ENCODE measurements at places on chromosomes 6 and 20.

DNA sequence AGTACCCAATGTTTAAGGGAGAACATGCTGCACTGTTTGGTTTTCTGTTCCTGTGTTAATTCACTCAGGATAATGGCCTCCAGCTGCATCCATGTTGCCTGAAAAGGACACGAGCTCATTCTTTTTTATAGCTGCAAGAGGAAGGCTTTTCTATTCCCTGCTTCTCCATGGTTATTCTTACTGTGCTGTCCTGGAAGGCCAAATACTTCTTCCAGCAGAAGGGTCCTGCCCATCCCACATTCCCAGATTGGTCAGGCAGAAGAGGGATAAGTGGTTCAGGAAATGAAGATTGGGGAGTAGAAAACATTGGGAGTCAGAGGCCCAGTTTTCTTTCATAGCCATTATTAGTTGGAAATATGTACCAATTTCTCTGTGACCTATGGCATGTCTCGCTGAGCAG, 122.4 kb downstream of the TCP11 start:
- DNase-seq = no peak

DNA sequence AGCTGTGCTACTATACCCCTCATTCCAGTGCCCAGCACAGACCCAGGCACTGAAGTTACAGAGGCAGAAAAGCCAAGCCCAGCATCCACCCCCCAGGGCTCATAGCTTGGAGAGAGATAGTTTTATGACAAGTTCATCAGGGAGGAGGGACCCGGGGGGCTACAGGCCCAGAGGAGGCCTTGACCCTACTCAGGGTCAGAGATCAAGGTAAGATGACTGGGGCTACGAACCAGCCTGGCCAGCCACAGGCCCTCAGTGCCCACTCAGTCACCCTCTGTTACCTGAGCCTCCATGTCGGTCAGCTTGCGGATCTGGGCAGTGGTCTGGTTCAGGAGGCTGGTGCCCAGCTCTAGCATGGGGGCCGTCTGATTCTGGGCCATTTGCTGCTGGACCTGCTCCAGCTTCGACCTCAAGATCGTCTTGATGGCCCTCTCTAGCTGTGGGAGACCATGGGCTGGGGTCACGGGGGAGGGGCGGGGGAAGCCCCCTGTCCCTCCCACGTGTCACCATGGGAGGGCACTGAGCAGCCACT, 26.1 kb downstream of the ANGPT4 start:
- no peak for DNase-seq

DNA sequence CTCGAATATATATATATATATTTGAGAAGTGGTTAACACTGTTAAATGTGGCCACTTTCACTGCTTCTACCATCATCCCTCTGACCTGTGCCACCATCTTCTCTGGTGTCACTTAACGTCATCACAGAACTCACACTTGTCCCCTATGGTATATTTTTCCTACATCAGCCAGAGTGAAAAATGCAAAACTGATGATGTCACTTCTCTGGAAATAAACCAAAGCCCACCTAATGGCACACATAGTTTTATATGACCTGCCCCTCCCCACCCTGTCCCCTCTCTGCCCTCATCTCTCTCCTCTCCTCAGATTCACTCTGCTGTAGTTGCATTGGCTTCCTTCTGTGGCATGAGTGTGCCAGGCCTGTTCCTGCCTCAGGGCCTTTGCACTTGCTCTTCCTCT, 63.9 kb upstream of the IFNGR1 start:
- no peak for DNase-seq

DNA sequence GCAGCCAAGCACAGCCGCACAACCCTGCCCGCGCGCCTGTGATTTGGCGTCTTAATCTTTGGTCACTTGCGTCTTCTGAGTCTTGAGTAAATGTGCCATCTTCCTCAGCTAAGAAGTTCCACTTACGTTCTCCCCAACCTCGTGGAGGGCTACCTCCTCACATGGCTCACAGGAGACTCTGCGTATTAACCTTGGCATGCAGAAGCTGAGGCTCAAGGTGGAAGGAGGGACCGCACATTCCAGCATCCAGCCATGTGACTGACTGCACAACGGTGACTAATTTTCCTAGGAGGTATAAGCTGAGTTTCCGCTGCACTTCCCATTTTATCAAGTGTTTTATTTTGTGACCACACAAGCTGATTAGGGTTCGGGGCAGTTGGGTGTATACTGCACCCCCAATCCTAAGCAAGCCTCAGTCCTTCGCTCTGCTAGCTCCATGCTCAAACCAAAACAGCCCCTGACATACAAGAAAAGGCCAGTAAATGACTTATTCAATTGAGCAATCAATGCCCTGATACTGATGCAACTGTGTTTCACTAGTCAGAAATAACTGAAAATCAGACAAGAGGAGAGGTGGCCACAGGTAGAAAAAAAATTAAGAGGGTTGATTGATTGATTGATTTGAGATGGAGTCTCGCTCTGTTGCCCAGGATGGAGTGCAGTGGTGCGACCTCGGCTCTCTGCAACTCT, 7.0 kb downstream of the BEND3 start:
- no peak for DNase-seq

DNA sequence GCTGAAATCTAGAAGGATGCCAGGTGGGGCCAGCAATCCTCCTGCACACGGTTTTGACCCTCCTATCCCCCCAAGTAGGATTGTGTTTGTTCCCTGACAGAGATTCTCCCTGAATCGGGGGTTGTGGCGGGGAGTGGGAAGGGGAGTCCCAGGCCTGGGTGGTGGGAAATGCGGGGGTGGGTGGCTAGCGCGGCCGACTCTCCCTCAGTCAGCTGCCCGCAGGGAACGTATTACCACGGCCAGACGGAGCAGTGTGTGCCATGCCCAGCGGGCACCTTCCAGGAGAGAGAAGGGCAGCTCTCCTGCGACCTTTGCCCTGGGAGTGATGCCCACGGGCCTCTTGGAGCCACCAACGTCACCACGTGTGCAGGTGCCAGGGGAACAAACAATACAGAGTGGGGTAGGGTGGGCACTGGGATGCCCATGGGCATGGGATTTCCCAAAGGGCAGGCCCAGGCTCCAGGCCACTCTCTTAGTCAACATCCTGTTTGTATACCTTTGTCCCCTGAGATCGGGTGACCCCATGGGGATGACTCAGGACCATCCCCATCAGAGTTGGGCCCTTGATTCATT, 16.1 kb upstream of the ZNF76 start:
- no peak for DNase-seq

DNA sequence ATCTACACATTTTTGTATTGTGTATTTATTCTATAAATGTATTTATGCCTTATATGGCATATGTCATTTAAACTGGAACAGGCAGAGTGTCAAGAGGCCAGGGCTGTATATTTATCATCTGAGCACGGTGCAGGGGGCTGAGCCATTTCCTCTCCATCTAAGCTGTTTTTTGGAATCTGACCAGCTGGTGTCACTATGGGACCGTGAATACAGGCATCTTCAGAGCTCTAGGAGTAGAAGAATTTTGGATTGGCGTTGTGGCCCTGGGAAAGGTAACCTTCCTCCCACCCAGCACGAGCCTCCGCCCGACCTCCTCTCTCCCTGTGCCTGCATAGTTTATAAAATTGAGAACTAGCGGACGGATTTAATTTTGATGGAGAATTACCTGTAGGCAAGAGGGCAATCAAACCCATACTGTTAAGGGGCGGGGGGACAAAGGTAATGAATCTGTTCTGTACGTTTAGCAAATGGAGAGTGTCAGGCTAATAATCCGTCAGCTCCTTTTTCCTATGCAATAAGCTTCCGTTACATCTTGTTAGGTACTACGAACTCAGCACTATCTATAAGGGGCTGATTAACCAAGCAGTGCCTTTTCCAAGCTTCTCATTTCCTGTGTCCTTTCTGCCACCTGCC, 29.0 kb upstream of the EEF1E1 start:
- DNase-seq = peak; percentile 5

- DNase-seq = no peak
Measured at GRCh38 chr6:79215213-79215824, 19.2 kb downstream of the HMGN3 start.

DNA sequence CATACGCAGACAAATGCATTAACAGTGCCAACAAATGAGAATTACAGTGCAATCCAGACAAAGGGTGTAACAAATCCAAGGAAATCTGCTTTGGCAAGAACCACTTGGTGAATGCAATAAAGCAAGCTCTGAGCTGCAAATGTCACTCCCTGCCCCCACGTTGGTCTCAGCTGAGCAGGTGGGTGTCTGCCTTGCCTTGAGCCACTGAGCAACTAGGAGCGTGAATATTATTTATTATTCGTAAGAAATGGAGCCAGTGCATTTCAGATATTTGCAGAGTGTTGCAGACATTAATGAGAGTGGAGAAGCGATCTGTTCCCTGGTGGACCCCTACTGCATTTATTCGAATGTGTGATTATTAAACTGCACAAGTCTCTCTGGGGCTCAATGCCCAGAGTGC, 36.6 kb upstream of the F13A1 start:
- no peak for DNase-seq

GRCh38 chr20:49646126-49646525, 67.6 kb downstream of the B4GALT5 start:
- DNase-seq = no peak

DNA sequence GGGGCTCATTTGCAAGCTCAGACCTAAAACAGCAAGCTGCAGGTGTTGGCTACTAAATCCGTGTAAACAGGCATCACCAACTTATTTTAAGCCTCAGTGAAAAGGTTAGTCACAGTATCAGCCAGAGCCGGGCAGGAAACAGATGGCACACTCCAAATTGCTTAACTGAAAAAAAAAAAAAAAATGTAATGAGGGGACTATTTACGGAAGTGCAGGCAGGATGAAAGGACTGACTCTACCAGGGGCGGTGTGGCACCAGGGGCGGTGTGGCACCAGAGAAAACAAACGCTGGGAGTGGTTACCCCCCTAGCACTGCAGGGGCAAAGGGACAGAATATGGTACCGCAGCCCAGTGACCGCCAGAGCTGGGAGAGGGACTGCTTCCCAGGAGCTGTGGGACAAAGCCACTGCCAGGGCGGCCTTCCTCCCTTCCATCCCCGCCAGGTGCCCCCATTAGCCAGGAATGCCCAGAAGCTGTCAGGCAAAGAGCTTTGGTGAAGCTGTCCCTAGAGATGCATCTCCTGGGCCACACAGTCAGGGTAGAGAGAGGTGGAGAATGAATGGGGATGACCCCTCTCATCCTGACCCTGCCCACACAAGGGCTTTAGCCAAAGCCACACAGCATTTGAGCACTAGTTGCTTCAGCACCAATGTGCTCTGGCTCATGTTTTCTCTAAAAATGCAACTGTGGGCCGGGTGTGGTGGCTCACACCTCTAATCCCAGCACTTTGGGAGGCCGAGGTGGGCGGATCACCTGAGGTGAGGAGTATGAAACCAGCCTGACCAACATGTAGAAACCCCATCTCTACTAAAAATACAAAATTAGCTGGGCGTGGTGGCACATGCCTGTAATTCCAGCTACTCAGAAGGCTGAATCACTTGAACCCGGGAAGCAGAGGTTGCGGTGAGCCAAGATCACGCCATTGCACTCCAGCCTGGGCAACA, 39.6 kb upstream of the GFOD1 start:
- peak; percentile 32 for DNase-seq

GRCh38 chr6:72702421-72702820, 80.6 kb downstream of the KCNQ5 start:
- no peak for DNase-seq

DNA sequence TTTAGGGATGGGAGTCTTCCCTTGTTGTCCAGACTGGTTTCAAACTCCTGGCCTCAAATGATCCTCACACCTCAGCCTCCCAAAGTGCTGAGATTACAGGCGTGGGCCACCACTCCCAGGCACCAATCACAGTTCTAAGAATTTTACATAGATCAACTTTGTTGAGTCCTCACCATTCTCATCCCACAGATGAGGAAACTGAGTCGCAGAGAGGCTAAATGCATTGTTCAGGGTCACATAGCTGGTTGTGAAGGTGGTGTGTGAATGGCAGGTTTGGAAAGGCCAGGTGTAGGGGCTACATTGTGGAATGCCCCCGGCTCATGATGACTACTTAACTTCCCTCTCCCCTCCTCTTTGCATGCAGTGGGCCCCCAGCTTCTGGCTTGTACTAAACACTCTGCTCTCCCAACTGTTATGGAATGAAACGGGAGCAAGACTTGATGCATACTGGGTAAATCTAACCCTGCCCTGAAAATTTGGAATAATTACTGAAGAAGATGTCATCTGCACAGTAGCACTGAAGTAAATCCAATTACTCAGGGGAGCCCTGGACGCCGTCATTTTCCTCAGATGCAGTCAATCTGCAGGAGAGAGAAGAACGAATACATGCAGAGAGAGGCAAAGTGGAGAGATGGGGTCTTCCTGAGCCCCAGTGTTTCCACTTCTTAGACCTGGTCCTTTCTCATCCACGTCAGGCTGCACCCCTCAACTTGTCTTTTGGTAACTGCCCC, 102.3 kb upstream of the ZNF217 start:
- DNase-seq = no peak

DNA sequence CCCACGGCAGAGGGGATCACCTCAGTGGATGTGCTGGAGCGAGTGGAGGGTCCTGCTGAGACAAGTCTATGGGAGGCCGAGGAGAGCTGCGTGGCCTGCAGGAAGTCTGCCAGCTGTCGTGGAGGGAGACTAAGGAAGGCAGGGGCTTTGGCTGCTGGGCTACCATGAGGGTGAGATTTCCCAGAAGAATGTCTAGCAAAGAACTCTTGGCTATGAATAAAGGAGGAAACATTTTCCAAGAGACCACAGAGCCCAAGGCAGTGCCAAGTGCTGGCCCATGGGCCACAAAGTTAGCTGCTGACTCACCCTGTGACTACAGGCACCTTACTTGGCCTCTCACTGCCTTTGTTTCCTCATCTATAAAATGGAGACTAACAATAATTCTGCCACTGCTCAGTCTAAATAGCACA, 73.4 kb downstream of the PRDM1 start:
- no peak for DNase-seq

GRCh38 chr6:136720045-136720770, 72.1 kb downstream of the MAP3K5 start:
- DNase-seq = no peak

DNA sequence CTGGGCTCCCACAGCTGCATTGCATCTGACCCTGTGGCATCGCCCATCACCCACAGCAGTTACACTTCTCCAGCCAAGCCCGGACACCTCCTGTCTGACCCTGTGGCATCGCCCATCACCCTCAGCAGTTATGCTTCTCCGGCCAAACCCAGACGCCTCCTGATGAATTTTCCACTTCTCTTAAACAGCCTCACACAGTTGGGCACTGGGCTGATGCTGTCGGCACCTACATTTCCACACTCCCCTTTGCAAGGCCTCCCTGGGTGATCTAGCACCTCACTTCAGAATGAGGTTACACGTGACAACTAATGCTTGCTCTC, 175.2 kb upstream of the ARID1B start:
- no peak for DNase-seq

DNA sequence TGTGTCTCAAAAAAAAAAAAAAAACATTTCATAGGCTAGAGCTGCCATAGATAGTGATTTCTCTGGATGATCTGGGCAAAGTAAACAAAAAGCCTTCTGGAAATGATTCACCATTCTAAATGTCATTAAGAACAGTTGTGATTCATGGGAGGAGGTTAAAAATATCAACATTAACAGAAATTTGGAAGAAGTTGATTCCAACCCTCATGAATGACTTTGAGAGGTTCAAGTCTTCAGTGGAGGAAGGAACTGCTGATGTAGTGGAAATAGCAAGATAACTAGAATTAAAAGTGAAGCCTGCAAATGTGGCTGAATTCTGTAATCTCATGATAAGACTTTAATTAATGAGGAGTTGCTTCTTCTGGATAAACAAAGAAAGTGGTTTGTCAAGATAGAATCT, 26.8 kb upstream of the MMP24 start:
- no peak for DNase-seq
